ENCODE measurements at places on chromosomes 2 and 18.

DNA sequence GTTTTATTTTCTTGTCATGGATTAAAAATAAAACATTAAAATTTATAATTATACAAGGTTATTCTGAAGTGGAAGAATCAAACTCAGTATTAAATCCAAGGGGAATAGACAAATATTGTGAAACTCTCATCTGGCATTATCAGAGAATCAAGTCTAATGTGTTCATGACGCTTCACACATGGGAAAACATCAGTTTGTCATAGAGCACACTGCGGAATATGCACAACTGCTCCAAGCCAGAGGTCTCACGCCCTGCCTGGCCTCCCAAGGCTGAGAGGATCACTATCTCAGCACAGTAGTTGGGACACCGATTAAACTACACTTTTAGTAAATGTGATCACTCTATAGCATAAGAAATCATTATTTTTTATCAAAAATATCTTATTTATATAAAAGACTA is 20.7 kb upstream of the TRIM43B start:
- no peak for DNase-seq

- no peak for DNase-seq
These were observed 17.9 kb upstream of the ANKRD44 start for GRCh38 chr2:197328461-197328860.

DNA sequence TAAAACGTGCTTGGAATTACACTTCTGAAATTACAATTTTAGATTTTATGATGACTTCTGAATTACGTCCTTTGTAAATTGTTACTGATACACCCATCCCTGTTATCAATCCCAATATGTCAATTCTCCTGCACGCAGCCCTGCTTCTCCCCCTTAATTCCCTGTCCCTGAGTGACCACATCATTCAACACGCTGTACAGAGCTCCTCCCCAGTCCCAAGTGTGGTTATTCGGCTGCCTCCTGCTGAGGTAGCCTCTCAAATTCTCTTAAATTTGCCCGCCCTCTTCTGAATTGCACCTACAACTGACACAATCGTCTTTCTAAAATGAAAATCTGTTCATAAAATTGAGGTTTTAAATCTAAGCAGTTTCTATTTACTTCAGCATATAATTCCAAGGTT is 10.1 kb downstream of the SERPINB8 start:
- DNase-seq = no peak

DNA sequence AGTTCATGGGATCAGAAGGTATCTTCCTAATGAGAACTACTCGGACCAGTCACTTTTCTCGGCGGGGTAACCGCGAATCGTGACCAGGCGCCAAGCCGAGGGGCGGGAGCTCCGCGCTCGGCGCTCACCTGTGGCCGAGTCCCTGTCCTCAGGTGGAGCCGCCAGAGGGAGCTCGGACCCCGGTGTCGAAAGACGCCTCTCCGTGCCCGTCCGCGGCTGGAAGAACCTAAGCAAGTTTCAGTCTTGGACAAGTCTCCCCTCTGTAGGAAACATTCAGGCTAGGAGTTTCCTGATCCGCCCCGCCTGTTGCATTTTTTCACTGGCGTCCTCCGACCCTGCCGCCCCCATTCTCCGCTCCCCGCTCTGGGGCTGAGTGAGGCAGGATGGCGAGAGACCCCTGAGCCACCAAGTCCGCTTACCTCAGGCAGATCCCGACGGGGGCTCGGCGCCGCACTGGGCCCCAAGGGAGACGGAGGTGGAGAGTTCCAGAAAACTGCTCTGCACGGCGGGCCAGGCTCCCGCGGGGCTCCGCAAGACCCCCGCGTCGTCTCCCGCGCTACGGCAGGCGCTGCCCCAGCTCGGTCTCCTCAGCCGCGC is 480 bp downstream of the DSEL start:
- DNase-seq = peak; percentile 65

GRCh38 chr2:160381425-160381951 is 112.1 kb downstream of the RBMS1 start:
- no peak for DNase-seq

DNA sequence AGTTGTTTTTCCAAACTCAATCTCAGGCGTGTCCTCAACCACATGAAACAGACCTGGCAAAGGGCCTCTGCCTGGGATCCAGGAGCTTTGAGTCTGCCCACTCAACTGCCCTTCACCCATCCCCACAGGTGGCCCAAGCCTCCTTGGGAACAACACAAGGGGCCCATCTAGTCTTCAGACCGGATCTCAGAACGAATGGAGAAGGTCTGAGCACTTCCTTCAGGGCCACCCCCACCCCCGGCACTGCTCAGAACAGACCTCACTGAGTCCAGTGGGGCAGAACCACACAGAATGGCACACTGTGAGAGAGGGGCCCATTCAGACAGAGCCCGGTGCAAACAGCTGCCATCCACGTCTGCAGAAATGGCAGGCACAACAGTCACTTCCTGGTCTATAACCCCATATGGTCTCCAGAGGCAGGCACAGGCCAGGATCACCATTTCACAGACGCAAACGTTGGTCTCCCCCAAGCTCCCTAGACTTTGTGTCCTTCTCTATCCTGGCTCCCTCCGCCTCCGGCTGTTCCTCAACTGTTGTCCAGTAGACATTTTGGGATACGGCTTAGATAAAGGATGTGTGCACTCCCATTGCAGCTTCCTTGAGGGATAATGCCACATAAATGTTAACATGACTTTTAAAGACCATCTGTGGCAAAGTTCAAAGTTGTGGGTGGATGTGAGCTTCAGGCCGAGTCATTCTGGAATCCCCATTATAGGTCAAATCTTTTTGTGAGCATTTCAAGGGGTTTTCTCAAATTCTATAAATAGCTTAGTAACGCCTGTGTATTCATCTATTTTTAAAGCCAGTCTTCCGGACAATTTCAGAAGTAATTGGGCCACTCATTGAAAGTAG is 149.7 kb downstream of the SMAD7 start:
- DNase-seq = no peak

DNA sequence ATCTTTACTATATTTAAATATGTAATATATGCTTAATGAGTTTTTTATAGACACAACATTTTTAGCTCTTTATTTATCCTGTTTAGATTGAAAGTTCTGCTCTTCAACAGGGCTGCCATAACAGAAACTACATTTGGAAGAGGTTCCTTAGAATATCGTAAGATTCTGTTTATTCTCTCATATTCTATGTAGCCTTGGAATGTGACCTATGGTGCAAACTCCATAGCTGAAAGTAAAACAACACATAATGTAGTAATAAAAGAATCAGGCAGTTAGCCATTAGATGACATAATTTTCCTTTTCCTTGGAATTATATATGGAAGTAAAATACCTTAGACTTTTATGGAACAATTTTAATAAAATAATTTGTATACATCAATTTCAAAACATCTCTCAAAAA is 91.3 kb downstream of the ZNF804A start:
- DNase-seq = no peak
